ENCODE measurements at places on chromosomes 7 and 10. TPM values are rescaled to one million over a fixed set of nuclear protein-coding genes. Genes with fewer than 3 reads are reported as not detected.

The TLL2 gene
- 0.09 TPM for total RNA-seq

The FAM25A gene
- total RNA-seq: not detected

The NUDT1 gene
- 13.1 TPM for total RNA-seq

The KLF14 gene
- not detected for total RNA-seq

The PAX4 gene
- total RNA-seq: not detected

The CCL26 gene
- 0.58 TPM for total RNA-seq

The OGDHL gene
- 0.39 TPM for total RNA-seq

The EXOC6 gene
- 24.0 TPM for total RNA-seq

The NRBF2 gene
- total RNA-seq: 19.0 TPM

The NAT16 gene
- not detected for total RNA-seq

The EPHA1 gene
- 16.1 TPM for total RNA-seq
